ELR (cell line): ENCODE measurements at places on chromosomes 11 and 22.

- no peak for DNase-seq
Observed at GRCh38 chr11:48019595-48019994, 39.2 kb downstream of the PTPRJ start.

DNA sequence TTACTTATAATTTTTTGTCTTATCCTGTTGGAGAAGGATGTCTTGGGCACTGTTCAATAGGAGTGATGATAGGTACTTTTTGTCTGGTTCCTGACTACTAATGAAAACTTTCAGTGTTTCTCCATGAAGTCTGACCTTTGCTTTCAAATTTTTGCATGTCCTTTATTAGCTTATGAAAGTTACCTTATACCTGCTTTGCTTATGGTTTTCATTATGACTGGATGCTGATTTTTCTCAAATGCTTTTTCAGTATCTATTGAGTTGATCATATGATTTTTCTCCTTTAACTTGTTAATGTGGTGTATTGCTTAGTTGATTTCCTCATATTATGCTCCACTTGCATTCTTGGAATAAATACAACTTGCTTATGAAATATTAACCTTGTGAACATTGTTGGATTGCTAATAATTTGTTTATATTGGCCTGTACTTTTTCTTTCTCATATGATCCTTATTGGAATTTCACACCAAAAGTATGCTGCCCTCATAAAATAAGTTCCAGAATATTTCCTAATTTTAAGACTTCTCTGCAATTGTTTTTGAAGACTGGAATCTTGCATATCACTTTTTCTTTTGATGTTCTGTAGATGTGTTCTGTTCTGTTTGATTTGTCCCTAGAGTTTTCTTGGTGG, 85.0 kb upstream of the SC5D start:
- no peak for DNase-seq

GRCh38 chr11:46902694-46903093, 15.7 kb downstream of the LRP4 start:
- no peak for DNase-seq

GRCh38 chr11:45087900-45088160, 58.6 kb upstream of the PRDM11 start:
- no peak for DNase-seq

DNA sequence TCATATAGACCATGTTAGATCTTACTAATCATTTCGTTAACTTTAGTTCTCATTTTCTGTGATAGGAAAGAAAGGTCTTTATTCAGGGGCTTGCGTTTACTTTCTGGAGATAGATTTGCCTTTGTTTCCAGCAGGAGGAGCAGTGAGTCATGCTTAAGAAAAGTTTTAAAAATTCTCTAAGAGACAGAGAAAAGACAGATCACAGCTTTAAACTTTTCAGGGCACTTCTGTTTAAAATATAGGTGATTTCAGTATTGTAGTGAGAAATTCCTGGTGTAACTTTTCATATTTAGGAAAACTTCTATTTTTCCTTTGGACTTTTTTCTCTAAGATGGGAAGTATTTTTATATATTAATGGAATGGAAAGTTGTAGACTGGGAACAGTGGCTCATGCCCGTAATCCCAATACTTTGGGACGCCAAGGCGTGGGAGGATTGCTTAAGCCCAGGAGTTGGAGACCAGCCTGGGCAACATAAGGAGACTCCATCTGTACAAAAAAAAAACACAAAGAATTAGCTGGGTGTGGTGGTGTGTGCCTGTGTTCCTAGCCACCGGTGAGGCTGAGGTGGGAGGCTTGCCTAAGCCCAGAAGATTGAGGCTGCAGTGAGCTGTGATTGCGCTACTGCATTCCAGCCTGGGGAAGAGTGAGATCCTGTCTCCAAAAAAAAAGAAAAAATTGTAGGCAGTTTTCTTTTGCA, 60.3 kb downstream of the ATXN10 start:
- peak; percentile 52 for DNase-seq

GRCh38 chr22:30079952-30080533, at the start of gene HORMAD2:
Gene HORMAD2, plus strand, starts transcription at chr22:30080464. Its CDS starts 13,489 bp downstream, at chr22:30093953.
- DNase-seq = no peak

DNA sequence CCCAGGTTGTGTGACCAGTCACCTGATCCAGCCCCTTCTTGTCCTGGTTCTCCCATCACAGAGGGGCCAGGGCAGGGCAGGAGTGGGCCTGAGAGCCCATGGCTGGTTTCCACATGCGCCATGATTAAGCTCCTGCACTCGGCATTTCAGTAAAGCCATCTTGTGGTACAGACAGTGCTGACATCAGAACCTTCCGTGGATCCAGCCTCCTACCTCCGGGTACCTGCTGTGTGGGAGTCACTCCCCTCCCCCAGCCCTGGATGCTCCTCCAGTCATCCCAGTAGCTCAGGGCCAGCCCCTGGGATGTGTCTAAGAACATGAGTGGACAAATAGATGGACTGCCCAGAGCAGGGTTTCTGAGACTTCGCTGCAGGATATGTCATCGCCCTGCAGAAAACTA, 22.1 kb upstream of the MGAT3 start:
- no peak for DNase-seq

- no peak for DNase-seq
Observed at GRCh38 chr22:19815093-19815822, 39.4 kb downstream of the GNB1L start.

- DNase-seq = peak; percentile 75
Observed at GRCh38 chr11:12963792-12964536, 45.2 kb upstream of the RASSF10 start.

GRCh38 chr11:47725442-47726117, 10.4 kb upstream of the AGBL2 start:
- DNase-seq = no peak

DNA sequence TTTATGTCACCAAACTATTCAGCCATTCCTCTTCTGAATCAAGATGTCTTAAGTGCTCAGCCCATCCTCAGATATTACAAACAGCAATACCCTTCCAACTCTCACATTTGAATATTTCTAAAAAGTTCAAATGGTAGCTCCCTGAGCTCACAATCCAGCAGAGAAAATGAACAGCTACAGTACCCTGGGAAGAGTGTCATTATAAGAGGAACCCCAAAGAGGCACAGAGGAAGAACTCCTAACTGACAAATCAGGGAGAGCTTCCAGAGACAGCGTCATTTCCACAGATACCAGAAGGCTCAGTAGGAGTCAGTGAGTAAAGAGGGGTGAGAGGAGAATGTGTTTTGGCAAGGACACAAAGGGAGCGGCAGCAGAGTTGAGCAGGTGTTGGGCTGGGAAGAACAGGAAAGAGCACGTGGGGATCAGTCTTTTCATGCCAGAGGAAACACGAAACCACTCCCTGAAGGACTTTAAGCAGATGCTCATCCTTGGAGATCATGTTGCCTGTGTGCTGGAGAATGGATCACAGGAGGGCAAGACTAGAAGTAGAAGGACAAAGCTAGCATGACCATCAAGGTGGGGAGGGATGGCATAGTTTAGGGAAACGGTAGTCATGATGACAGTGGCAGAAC, 4.3 kb downstream of the CLTCL1 start:
- peak; percentile 12 for DNase-seq

DNA sequence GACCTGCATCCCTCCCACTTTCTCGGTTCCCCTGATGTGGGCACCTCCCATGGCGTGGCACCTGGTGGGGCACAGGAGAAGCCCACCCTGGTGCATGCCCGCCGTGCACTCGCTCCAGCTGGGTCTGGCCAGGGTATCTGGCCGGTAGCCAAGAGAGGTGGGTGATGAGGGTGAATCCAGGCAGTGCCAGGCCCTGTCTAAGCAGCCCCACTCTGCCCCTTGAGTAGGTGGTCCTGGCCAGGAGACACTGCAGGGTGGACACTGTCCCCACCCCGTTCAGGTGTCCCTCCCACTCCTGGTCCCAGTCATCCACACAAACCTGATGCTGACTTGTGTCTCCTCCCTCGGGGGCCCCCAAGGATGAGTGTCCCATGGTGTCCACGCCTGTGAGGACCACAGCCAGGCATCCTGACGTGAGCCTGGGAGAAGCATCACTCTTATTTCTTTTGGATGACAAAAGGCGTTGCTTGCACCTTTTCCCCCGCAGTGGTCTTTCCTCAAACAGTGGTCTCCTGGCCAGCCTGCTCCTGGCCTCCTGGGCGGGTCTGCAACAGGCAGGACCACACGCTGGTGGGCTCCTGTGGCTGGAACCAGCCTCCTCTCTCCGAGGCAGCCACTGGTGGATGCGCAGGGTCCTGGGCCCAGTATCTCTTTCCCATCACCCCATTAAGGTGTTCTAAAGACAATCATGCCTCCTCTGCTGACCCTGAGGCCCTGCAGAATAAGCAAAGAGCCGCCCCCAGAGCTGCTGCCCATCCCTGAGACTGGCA, 922.3 kb downstream of the BRD1 start:
- no peak for DNase-seq

GRCh38 chr22:23840026-23840425, 1.2 kb upstream of the DERL3 start:
- DNase-seq = no peak

GRCh38 chr11:12674571-12674935, 332 bp downstream of the TEAD1 start:
- peak; percentile 44 for DNase-seq

- DNase-seq = peak; percentile 80
Observed at GRCh38 chr11:46389450-46390330, 1.9 kb downstream of the CHRM4 start.
